Body of pancreas (tissue), 4 donors: ENCODE measurements at places on chromosomes 2 and 18. TPM values are rescaled to one million over a fixed set of nuclear protein-coding genes. Genes with fewer than 3 reads are reported as not detected.
A peak's percentile ranks its signal among the peaks of the same experiment; 100 is the strongest.

RPE gene
- 37.9 TPM for total RNA-seq

TMEM178A gene
- total RNA-seq, result 4.9 TPM

THSD7B gene
- total RNA-seq, result 0.33 TPM

LIPG gene
- total RNA-seq, result 0.66 TPM

CXCR4 gene
- total RNA-seq, result 0.33 TPM

- DNase-seq, result peak; percentile 35
- no peaks in the 10 kb centered on the region for H3K27me3 ChIP-seq
- no peaks in the 10 kb centered on the region for H3K36me3 ChIP-seq
- H3K4me3 ChIP-seq, result no peak overlapping the region
- no peak overlapping the region for H3K27ac ChIP-seq
- no peaks in the 10 kb centered on the region for H3K4me1 ChIP-seq
These were observed 40.7 kb upstream of the C2orf66 start for GRCh38 chr2:196849895-196850294.

DNA sequence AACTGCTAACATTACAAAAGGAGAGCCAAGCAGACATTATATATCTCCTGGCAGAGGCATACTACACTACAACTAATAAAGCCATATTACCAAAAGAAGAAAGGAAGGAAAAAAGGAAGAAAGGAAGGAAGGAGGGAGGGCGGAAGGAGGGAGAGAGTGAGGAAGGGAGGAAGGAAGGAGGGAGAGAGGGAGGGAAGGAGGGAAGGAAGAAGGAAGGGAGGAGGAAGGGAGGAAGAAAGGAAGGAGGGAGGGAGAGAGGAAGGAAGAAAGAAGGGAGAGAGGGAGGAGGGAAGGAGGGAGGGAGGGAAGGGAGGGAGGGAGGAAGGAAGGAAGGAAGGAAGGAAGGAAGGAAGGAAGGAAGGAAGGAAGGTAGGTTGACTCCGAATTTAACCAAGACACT lies 133.4 kb downstream of the PDE11A start:
- H3K4me1 ChIP-seq, result no peaks in the 10 kb centered on the region
- no peak for DNase-seq
- H3K27ac ChIP-seq, result no peak overlapping the region
- no peaks in the 10 kb centered on the region for H3K27me3 ChIP-seq
- no peaks in the 10 kb centered on the region for H3K36me3 ChIP-seq
- H3K4me3 ChIP-seq, result no peak overlapping the region

DNA sequence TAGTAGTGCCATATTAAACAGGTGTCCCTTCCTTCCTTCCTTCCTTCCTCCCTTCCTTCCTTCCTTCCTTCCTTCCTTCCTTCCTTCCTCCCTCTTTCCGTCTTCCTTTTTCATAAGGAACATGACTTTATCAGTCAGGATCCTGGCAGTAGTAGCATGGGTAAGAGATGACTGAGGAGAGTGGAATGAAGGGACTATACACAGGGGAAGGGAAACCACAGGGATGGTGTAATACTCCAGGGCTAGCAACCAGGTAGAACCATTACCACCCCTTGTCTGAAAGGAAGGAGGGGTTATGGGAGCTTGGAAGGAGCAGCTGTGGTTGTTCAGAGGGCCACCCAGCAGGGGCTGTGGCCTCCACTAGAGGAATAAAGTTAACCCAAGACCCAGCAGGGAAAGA lies 23.2 kb upstream of the KDM3A start:
- no peaks in the 10 kb centered on the region for H3K36me3 ChIP-seq
- H3K4me1 ChIP-seq, result no peaks in the 10 kb centered on the region
- H3K27me3 ChIP-seq, result no peaks in the 10 kb centered on the region

GRCh38 chr2:49037197-49037596 lies 117.1 kb downstream of the FSHR start:
- no peaks in the 10 kb centered on the region for H3K27me3 ChIP-seq
- no peak for DNase-seq
- H3K4me1 ChIP-seq, result no peaks in the 10 kb centered on the region
- no peak overlapping the region for H3K4me3 ChIP-seq
- no peak overlapping the region for H3K27ac ChIP-seq

- no peak overlapping the region for H3K27ac ChIP-seq
- no peak overlapping the region for H3K4me3 ChIP-seq
- DNase-seq, result no peak
- H3K4me1 ChIP-seq, result no peaks in the 10 kb centered on the region
These were observed 62.3 kb downstream of the ADCY3 start for GRCh38 chr2:24857746-24858145.

GRCh38 chr2:174680221-174680620 lies 82.6 kb upstream of the WIPF1 start:
- H3K4me1 ChIP-seq, result peaks cover 24% of the 10 kb centered on the region
- H3K36me3 ChIP-seq, result no peaks in the 10 kb centered on the region
- no peaks in the 10 kb centered on the region for H3K27me3 ChIP-seq
- H3K27ac ChIP-seq, result no peak overlapping the region

- DNase-seq, result no peak
- no peak overlapping the region for H3K4me3 ChIP-seq
- H3K27me3 ChIP-seq, result no peaks in the 10 kb centered on the region
These were observed 6.7 kb downstream of the GNAL start for GRCh38 chr18:11695736-11696135.

- H3K27ac ChIP-seq, result no peak overlapping the region
- no peaks in the 10 kb centered on the region for H3K4me1 ChIP-seq
- no peak for DNase-seq
These were observed 78.1 kb downstream of the PIEZO2 start for GRCh38 chr18:11071300-11071699.
